ENCODE measurements at places on chromosomes 6 and 20.

DNA sequence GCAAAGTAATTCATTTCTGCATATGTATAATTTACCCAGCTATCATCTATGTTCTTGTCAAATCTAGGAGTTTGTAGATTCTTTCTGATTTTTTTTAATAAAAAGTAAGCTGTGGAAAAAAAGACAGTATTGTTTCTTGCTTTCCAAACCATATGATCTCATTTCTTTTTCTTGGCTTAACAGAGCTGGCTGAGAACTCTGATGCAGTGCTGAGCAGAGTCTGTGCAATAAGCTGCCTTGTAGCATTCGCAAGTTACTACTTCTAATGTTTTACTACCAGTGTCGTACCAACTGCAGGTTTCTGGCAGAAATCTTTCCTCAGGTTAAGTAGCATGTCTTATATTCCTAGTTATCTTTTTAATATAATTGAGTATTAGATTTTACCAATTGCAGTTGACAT, 15.6 kb downstream of the RRBP1 start:
- no peak for DNase-seq

DNA sequence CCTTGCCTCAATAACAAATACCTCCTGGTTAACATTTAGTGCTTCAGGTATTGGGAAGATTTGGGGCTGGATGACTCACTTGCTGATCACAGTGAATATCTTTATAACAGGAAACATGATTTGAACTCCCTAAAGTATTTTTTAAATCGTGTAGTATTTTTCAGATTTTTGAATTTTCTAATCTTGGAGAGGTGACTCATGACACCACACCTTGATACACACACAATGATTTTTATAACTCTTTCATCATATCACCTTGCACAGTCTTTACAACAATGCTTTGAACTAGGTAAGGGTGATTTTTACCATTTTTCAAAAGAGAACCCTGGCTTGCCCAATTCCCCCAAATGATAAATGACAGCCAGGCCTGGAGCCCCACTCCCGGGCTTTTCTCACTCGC, 273.5 kb downstream of the UST start:
- DNase-seq = no peak

DNA sequence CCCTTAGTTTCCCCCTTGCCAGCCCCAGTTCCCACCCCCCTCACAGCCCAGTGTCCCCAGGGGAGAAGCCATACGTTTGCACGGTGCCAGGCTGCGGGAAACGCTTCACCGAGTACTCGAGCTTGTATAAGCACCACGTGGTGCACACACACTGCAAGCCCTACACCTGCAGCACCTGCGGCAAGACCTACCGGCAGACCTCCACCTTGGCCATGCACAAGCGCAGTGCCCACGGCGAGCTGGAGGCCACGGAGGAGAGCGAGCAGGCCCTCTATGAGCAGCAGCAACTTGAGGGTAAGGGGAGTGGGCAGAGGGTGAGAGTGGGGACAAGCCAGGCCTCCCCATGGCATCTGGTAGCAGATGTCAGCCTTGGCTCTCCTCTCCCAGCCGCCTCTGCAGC, 5.1 kb upstream of the DEF6 start:
- no peak for DNase-seq

DNA sequence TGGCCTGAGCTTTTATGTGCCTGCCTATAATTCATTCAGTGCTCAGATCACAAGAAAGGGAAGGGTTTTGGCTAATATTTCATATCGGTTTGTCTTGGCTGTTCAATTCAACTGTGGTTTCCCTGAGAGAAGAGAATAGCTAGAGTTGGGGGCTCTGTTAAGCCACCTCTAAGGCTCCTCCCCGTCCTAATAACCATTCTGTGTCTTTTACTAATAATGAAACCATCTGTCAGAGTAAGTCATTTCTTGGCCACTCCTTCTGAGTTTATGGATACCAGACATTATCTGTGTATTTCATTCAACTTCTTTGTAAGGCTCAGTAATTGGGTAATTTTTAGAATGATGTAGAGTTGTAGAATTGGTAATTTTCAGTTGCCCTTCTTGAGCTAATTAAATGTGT, 5.2 kb downstream of the STX11 start:
- DNase-seq = no peak

- DNase-seq = no peak
Observed at GRCh38 chr6:55184782-55185530, 10.6 kb downstream of the HCRTR2 start.

- DNase-seq = no peak
Observed at GRCh38 chr20:3788685-3789155, 2.2 kb upstream of the CENPB start.

GRCh38 chr6:142935553-142936517, 9.1 kb downstream of the HIVEP2 start:
- no peak for DNase-seq

GRCh38 chr20:43749734-43750294, 23.0 kb upstream of the GTSF1L start:
- DNase-seq = peak; percentile 93

DNA sequence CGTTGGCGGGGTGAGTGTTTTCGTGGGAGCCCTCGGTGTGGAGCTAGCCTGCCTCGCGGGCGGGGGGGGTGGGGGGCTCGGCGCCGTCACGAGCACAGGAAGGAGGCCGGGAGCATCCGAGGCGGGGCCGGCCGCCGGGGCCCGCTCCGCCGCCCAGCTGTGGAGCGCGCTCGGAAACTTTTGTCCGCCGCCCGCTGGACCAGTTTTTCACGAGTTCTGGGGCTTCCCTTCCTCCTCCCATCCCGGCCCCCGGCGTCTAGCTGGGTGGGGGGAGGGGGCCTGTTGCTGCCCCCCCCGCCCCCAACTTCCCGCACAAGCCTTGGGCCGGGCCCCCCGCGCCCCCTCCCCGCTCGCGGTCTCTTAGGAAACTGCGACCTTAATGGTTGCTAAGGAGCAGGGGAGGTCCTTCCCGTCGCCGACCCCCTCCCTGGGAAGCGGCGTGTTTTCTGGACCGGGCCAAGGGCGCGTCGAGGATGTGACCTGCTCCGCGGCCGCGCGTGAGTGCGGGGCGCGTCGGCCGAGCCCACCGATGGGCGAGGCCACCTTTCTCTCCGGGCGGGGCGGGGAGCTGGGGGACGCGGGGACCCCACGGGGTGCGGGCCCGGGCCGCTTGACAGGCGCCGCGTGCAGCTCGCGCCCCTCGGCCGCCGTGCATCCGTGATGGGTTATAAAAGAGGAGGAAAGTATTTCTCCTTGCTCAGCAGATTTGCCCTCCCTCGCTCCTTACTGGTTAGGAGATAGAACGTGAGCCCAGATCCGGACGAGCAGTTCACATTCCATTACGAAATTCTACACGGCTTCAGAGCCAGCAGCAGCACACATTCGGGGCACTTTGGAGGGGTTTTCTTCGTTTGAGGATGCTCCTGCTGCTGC, 1.4 kb downstream of the RREB1 start:
- peak; percentile 50 for DNase-seq

GRCh38 chr20:59574308-59574707, 30.0 kb upstream of the PHACTR3 start:
- no peak for DNase-seq

- no peak for DNase-seq
Observed at GRCh38 chr6:78076371-78076770, 423.5 kb downstream of the MEI4 start.

DNA sequence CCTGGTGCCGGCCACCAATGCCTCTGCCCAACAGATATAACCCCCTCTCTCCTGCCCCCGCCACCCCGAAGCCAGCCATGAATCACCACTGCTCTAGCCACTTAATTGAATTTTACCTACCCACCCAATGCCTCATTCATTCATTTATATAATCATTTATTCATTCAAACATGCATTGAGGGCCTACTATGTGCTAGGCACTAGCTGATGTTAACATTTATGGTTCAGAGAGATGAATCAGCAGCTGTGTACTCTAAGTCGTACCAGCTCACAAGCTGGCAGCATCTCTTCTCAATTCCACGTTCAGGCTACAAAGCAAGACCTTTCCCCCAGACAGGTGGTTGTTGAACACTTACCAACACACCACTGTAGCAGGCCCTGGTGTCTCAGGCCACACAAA, 12.9 kb upstream of the MDGA1 start:
- DNase-seq = no peak

- DNase-seq = no peak
Observed at GRCh38 chr20:10609770-10610169, 64.0 kb downstream of the JAG1 start.

GRCh38 chr6:26017632-26017966, 55.0 kb downstream of the TRIM38 start:
- DNase-seq = peak; percentile 83

DNA sequence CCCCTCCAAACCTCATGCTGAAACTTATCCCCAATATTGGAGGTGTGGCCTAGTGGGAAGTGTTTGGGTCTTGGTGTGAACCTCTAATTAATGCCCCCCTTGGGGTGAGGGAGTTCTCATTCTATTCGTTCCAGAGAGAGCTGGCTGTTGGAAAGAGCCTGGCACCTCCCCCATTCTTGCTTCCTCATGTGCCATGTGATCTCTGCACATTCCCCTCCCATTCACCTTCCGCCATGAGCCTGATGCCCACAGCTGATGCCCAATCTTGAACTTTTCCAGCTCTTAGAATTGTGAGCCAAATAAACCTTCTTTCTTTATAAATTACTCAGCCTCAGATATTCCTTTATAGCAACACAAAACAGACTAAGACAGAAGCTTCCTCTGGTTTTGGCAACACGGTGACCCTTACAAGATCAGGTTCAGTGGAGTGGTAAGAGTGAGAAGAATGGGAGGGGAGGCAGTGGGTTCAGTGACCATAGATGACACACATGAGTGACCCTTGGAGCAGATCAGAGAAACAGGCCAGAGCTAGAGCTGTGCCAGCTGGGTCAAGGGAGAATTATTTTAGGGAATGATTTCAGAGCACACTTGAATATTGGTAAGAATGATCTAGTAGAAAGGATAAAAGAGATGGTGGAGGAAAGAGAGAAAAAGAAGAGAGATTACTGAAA, 176.4 kb downstream of the LY86 start:
- DNase-seq = no peak

DNA sequence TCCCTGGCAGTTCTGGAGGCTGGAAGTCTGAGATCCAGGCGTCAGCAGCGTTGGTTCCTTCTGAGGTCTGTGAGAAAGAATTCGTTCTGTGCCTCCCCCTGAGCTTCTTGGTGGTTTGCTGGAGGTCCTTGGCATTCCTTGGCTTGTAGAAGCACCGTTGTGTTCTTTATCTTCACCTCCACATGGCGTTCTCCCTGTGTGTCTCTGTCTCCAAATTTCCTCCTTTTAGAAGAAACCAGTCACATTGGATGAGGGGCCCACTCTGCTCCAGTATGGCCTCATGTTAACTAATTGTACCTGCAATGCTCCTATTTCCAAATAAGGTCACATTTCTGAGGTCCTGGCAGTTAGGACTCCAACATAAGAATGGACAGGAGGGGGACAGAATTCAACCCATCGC, 73.0 kb upstream of the BACH2 start:
- DNase-seq = no peak

GRCh38 chr20:59221707-59222252, 58.2 kb downstream of the ZNF831 start:
- no peak for DNase-seq

- peak; percentile 95 for DNase-seq
Observed at GRCh38 chr20:10673842-10674683, at the start of gene JAG1. Gene JAG1, minus strand, starts transcription at chr20:10673999. Its CDS starts 469 bp downstream, at chr20:10673530.

DNA sequence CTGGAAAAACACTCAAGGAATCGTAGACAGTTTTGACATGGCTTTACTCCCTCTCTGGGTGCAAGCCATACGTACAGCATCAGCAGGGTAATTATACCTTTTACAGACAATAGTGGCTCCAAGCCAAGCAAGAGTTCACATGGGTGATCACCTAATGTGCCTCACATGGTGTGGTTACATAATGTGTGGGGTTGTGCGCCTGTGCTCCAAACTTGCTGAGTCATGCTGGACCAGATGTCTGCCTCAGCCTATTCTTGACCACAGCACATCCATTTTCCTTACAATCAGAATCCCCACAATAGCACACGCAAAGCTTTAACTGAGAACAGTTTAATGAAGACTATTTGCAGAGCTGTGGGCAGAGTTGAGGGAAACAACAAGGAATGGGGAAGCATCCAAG, 74.5 kb downstream of the ALDH8A1 start:
- DNase-seq = no peak

DNA sequence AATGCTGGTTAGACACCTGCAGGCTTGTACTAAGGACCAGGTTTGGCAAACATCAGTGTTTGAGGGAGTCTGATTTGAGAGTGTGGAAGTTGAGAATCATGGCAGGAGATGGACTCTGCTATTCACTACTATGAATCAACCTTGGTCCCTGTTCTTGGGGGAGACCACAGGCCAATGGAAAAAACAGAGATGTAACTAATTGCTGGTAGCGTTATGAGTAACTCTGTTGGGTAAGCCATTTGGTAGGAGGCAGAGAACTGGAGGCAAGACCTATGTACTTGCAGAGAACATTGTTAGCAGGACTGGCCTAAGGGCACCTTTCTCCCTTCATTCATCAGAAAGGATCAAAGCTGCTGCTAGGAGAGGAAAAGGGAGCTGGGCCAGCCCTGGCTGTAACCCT, 8.3 kb upstream of the WFDC2 start:
- DNase-seq = no peak

DNA sequence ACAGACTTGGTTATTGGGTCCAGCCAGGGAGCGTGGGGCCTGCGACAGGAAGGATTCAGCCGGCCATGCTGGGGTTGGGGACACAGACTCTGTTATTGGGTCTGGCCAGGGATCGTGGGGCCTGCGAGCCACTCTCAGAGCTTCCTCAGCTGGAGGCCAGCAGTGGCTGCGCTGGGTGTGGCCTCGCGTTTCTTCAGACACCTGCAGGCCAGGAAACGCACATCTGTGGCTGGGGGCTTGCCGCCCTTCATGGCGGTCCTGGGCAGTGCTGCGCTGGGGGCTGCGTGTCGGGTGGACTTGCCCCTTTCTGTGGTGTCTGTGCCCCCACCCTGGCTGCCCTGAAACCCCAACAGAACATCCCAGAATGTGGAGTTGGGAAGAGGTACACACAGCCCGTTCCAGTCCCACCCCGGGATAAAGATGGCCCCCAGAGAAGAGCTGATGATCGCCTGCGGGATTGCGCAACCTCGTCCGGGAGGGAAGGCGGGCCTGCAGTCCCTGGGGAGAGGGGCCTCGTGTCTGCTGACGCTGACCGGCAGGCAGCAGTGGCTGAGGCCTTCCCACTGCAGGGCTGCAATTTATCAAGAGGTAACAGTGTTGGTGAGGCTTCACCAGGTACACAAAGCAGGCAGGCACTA, 16.9 kb upstream of the MTG2 start:
- DNase-seq = no peak

GRCh38 chr6:28880894-28881780, 42.6 kb downstream of the TRIM27 start:
- peak; percentile 85 for DNase-seq

- no peak for DNase-seq
Observed at GRCh38 chr20:46823271-46823751, 71.3 kb upstream of the EYA2 start.

GRCh38 chr6:42100029-42100901, 42.2 kb downstream of the C6orf132 start:
- no peak for DNase-seq

Data from WTC11 (cell line).